ENCODE measurements at places on chromosomes 16 and 17.

- DNase-seq = no peak
These were observed 26.2 kb downstream of the ARSG start for GRCh38 chr17:68317458-68317857.

DNA sequence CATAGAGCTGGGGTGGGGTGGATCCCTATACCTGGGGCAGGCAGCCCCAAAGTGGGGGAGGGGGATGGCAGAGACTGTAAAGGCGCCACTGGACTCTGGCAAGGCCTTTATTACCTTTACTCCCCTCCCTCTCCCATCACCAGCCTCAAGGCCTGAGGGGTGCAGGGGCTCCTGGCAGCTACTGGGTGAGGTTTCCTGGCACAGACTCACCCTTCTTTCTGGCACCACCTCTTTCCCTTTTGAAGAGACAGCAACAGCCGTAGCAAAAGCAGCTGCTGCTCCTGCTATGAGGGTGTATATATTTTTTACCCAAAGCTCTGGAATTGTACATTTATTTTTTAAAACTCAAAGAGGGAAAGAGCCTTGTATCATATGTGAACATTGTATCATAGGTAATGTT, 17.6 kb downstream of the RAPGEFL1 start:
- DNase-seq = no peak

DNA sequence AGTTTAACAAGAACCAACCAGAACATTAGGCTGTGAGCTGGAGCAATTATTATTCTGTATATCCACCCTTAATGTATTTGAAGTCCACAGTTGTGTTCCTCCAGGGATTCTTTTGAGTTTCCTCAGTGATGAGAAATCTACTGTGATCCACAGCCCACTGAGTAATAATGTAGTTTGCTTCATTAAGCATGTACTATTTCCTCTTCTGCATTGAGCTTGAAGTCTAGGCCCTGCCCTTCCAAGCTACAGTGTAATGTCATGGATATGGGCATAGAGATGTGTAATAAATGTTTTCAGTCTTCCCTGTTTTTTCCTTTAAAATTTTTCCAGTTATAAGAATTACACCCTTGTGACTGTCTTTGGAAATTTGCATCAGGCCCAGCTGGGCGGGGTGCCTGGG, 36.4 kb upstream of the SLC12A3 start:
- no peak for DNase-seq

DNA sequence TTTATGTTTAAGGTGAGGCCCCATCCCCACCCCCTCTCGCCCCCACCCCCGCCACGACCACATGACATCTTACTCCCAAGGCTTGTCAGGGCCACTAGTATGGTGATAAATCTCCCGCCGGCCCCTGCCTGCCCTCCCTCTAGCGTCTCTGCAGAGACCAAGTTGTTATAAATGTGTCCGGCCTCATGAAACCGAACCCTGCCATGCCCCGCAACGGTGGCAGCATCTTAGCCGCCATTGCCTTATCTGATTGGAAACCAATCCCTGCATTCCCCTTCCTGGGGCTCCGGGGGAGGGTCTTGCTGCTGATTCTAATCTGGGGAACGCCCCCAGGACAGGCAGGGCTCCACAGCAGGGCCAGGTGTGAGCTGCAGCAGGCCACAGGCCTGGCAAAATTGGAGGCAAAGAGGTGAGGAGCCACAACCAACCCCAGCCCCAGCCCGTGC, 352.4 kb downstream of the C16orf95 start:
- no peak for DNase-seq

DNA sequence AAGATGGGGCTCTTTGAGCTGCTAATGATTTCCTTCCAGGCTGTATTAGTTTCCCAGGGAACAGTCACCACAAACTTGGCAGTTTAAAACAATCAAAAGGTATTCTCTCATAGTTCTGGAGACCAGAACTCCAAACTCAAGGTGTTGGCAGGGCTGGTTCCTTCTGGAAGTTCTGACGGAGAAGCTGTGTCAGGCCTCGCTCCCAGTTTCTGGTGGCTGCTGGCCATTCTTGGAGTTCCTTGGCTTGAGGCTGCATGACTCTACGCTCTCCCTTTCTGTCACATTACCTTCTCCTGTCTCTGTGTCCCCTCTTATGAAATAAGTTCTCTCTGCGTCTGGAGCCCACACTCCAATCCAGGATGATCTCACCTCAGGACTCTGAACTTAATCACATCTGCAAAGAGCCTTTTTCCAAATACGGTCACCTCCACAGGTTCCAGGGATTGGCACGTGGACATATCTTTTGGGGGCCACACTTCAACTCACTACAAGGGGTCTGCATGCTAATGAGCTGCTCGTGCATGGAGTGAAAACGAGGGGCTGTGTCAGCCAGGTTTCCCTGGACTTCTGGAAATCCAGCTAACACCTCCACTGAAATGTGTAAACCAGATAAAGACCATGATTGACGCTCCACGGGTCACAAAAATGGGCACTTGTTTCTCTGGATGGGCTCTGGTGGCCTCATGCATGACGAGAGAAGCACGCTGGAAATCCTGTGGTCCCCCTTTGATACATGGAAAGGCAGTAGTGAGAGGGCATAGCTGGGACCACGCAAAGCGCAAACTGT, 78.3 kb downstream of the DYNLRB2 start:
- no peak for DNase-seq

- DNase-seq = no peak
These were observed 84.6 kb downstream of the NT5M start for GRCh38 chr17:17387498-17388362.

DNA sequence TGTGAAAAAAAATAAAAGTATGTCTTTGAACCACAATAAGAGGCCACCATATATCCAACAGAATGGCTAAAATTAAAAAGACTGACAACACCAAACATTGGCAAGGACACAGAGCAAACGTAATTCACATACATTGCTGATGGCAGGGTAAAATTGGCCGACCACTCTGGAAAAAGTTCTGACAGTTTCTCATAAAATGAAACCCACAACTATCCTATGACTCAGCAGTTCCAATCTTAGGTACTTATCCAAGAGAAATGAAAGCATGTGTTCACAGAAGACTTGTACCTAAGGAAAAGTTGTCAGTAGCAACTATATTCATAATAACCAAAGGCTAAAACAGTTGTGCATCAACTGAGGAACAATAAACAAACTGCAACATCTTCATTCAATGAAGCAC, 357.3 kb upstream of the XYLT1 start:
- DNase-seq = no peak

- no peak for DNase-seq
These were observed 56.2 kb upstream of the CRISPLD2 start for GRCh38 chr16:84763629-84764028.

DNA sequence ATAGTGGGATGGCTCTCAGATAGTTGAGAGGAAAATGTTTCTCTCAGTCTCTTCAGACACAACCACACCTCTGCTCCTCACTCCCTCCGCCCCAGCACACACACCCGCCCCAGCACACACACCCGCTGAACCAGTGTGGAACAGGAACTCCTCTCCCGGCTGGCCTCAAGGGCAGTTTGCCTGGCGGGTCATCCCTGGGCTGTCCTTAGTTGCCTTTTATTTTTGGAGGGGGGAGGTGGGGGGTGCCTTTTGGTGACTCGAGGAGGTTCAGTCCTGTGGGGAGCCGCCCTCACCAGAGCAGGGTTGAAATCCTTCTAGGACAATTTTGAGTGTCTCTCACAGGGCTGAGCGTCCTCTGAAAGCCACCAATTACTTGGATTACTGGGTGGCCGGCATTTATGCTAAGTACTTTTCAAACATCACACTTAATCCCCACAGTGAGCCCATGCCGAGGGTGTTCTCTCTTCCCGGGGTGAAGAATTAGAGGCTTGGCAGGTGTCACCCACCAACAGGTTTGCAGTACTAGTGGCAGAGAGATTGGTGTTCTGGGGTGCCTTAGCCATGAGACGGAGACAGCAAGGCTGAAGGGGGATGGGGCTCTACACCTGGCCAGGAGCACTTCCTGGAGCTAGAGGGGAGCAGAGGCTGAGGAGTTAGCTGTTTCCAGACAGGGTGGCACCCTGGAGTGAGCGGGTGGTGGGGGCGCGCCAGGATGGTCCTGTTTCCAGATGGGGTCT, 2.8 kb downstream of the RASD1 start:
- DNase-seq = no peak

- DNase-seq = no peak
These were observed 81.8 kb upstream of the RCVRN start for GRCh38 chr17:9986754-9987382.

Data from central memory CD8-positive, alpha-beta T cell (primary cell).